NCI-H1048 (cell line): ENCODE measurements at places on chromosomes 7 and 10.

- no peak for DNase-seq
Measured at GRCh38 chr7:33604056-33604455, 301.3 kb upstream of the BMPER start.

DNA sequence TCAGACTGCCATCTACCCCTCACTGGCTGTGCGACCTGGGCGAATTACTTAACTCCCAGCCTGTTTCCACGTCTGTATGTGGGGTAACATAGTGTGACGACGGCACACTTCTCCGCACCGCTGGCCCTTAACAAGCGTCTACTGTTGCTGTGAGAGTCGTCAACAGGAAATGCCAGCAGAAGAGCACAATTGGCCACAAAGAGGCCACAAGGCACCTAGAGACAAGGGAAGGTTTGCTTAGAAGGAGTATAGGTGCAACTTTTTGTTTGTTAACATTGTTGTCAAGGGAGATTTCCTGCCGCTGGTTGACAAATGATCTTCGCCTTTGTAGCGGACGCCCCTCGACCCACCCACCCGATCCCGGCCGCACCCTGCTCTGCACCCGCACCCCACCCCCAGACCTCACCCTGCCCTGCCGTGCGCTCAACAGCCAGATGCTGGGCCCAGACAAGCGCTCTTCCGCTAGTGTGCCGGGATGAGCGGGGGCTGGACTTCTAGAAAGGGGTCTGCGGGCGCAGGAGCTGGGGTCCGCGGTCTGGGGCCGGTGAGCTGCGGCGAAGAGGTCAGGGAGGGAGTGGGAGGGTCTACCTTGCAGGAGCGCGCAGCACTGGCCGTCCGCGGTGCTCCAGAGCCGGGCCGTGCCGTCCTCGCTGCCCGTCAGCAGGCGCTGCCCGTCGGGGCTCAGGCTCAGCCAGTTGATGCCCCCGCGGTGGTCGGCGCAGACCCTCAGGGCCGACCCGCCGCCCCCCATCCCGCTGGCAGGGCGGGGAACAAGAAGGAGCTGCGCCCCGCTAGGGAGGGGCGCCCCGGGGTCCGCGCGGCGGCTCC is 785 bp downstream of the WDR86 start:
- DNase-seq: no peak

DNA sequence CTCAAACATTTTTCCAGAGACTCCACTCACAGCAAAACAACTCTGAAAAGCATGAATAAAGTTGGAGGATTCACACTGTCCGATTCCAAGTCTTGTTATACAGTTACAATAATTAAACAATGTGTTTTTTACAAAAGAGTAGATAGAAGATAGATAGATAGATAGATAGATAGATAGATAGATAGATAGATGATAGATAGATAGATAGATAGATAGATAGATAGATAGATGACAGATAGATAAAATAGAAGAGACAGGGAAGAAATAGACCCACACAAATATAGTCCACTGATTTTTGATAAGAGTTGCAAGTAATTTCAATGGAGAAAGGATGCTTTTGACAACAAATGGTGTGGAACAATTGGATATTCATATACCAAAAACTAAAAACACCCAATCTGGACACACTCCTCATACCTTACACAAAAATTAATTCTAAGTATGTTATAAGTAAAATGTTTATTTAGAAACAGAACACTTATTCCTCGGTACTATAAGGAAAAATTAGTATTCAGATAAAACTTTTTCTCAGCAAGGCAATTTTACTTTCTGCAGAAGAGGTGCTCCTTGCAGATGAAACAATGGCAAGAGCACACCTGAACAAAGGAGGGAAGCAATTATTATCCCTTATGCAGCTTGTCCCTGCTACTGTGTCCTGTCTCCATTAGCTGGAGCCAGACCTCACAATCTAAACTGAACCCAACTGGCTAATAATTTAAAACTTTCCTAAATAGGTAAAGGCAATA is 5.7 kb upstream of the TAS2R39 start:
- no peak for DNase-seq

DNA sequence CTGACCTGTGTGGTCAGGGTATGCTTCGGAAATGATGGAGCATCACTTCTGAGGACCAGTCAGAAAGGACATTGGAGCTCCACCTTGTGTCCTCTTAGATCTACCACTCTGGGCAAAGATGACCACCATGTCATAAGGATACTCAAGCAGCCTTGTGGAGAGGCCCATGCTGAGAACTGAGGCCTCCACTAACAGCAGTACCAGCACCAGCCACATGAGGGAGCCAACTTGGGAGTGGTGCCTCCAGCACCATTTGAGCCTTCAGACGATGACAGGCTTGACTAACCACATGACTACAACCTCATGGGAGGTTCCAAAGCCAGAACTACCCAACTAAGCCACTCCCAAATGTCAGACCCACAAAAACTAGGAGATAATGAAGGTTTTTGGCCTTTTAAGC is 116.0 kb downstream of the NPTX2 start:
- DNase-seq: no peak
